Suprapubic skin (tissue), 4 donors: ENCODE measurements at places on chromosomes 16 and 17. TPM values are rescaled to one million over a fixed set of nuclear protein-coding genes. Genes with fewer than 3 reads are reported as not detected.

DNA sequence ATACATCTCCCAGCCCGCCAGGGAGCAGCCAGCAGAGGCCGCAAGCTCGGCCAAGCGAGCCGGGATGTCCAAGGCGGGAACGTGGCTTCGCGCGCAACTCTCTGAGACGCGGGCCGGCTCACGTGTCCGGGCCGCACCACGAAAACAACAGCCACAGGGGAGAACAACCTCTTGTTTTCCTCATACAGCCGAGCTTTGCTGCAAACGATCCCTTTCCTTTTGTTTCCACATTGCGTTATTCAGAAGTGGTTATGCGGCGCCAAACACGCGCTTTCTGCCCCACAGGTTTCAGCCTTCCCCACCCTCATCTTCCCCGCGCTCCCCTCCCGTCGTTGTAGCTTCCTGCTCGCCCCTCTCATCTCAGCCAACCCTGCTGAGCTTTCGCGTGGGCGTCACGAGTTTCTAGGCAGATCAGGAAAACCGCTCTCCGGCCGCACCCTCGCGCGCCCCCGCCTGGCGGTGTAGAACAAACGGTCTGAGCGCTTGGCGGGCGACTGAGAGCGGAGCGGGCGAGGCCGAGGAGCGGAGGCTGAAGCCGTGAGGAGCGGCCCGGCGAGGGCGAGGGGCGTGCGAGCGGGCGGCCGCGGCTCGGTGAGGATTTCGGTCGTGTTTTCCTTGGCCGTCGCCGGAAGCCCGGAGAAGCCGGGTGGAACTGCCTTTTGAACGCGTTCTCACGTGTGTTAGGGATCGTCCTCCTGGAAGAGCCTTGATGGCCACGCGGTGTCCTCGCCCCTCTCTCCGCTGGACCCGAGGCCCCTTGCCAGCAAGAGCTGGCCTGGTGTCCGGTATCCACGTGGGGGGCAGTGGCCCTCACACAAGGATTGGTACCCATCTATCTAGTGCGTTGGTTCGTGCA, 6.6 kb upstream of the SMARCD2 start:
- DNase-seq: peak; percentile 98

GRCh38 chr17:41464682-41465081, 2.5 kb downstream of the KRT32 start:
- DNase-seq: no peak

Gene PRAC1
- total RNA-seq: not detected

DNA sequence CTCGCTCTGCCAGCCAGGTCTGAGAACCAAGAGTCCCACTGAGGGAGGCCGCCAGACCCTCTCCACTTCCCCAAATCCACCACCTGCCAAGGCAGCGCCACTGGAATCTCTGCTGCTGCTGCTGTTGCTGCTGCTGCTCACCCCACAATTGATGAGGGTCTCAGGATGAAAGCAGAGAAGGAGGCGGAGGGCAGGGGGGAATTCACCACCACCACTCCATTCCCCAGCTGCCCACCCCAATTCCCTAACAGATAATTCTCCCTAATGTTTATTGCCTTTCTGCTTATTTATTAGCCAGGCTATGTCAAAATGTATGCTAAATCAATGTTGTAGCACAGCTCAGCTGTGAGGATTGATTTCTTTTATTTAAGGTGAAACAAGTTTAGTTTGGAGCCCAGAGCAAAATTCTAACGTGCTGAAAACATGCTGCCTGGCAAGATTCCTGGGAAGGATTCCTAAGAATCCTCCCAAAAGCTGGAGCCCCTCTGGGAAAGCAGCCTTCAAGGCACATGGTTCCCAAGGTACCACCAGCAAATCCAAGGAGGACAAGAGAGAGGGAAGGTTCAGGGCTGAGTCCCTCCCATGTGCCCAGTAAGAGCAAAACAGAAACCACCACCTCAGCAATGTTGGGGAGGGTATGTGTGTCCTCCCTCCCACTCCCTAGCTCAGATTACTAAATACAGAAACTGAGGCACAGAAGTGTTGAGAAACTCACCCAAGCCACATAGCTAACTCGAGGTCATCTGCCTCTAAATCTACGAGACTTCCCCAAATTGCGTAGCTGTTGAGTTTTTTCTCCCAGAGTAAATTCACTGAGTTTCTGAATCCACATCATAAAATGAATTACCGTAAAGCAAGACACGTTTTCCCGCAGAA, 12.2 kb upstream of the CDH5 start:
- no peak for DNase-seq

DNA sequence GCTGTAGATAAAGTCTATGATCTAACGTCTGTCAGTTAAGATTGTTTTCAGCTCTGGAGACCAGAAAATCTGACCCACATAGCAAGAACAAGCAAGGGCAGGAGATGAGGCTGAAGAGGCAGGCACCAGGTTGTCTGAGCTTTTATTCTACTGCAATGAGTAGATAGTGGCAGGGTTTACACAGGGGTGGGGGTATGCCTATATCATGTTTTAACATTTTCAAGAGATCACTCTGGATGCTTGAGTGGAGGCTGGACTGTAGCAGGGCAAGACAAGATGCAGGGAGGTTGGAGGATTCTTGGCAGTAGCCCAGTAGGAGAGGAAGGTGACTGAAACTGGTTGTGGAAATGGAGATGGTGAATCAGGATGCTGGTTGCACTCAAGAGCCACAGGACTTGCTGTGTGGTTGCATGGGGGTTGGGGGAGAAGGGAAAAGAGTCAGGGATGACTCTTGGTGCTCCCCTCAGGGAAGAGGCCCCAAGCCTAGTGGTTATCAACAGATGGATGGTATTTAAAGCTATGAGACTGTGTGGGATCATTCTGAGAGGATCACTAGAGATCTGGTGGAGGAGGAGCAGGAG, 143.1 kb upstream of the KCNJ18 start:
- DNase-seq: no peak

GRCh38 chr17:66538776-66539175, 236.4 kb downstream of the PRKCA start:
- no peak for DNase-seq

- DNase-seq: no peak
Observed at GRCh38 chr16:74296104-74296431, 546 bp upstream of the PSMD7 start.

Gene PRDM7
- total RNA-seq: not detected

Gene KRT222
- not detected for total RNA-seq

Gene CDC27
- total RNA-seq: 55.3 TPM

GRCh38 chr17:56883616-56884015, 30.2 kb downstream of the TRIM25 start:
- no peak for DNase-seq

GRCh38 chr17:72393553-72393952, 272.7 kb downstream of the SOX9 start:
- no peak for DNase-seq

- DNase-seq: no peak
Observed at GRCh38 chr16:66617728-66618127, 13.2 kb downstream of the CMTM3 start.

DNA sequence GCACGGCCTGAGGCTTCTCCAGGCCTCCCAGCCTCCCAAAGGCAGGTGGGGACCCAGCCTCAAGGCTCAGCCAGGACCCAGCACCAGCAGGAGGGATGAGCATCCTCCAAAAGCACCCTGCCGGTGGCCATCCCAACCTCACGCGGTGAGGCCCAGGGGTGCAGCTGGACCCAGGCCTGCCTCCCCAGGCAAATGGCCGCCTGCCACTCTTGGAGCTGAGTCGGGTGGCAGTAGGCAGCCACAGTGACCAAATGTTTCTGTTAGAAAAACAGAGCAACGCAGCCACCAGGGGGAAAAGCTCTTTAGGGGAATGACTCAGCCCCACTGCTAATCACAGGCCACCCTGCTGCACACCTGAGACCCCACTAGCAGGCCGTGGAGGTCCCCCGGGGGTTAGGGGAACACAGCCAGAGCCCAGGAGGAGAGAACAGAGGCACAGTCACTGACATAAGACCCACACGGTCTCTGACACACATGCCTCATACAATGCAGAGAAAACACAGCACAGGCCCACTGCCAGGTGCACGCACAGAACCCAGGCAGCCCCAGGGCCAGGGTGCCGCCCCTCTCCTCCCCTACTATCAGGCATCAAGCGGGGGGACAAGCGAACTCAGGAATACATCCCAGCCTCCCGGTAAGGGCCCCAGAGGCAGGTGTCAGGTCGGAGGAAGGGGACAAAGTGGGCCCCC, 12.4 kb downstream of the BCAR1 start:
- DNase-seq: no peak

Gene LRRC37A3
- 3.9 TPM for total RNA-seq

GRCh38 chr17:16434662-16435061, 19.3 kb downstream of the TRPV2 start:
- DNase-seq: no peak

DNA sequence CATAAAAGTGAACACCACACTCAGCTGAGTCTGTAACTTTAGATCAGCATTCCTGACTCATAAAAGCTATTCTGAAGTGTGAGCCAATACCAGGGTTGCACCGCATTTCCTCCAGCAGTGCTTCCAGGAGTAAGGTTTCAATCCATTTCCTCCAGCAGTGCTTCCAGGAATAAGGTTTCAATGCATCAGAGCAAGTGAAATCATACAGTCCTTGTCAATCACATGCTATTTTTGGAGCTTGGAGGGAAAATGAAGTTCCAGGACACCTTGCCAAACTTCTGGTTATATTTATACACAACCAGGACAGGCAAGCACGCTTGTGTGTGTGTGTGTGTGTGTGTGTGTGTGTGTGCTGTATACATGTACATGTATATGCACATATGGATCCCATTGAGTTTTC, 327.6 kb downstream of the GRIN2A start:
- no peak for DNase-seq

Gene EVPLL
- 7.8 TPM for total RNA-seq
